Stimulated activated CD8-positive, alpha-beta memory T cell treated with anti-CD3 and anti-CD28 coated beads, Interleukin-2, amount 100 ng/mL, for 1 hour (primary cell): ENCODE measurements at places on chromosomes 3 and 15.

GRCh38 chr3:82128271-82128670 is 366.8 kb upstream of the GBE1 start:
- DNase-seq = no peak

DNA sequence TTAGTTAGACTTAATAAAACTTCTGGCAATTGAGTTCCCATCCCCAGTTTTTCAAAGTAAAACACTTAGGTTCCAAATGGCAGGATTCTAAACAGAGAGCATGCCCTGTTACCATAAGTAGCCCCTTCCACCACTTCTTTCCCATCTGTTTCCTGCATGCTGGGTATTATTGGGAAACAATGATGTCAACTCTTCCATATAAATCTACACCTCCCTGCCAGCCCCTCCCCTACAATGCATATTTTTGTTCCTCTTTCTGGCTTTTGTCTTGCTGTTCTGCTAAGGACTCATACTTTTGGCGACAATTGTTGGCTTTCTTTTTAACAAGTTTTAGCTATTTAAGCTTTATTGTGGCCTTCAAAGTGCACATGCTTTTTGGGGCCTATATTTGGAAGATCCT is 11.1 kb downstream of the ARHGAP31 start:
- no peak for DNase-seq

DNA sequence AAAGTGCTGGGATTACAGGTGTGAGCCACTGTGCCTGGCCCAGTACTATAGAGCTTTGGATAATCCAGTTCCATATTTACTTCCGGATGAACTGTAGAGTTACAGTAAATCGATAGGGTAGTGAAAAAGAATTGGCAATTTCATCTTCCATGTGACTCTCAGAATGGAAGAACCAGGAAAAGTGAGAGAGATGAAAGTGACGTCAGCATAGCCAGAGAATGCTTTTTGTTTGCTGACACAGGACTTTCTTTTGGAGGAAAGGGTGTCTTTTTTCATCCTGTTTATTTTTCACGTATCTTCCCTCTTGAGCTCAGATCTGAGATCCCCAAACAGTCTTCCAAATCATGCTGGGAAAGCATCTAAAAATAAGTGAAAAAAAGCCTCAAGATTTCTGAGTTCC is 91.2 kb upstream of the KCNAB1 start:
- no peak for DNase-seq

DNA sequence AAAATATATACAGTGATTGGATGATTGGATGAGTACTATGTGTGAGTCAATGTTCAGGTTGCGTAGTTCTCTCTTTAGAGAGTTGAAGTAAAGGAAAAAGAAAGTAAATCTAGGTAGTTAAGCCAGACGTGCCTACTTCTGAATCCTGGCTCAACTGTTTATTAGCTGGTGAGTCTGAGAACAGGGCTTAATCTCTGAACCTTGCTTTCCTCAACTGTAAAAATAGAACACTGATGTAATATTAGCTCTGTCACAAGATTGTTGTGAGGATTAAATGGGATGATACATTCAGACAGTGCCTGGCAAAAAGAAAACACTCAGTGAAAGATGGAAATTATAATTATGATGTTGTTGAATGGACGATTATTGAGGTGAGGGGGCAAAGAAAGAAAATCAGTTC is 413.4 kb downstream of the MAGI1 start:
- DNase-seq = no peak

GRCh38 chr15:91472316-91472756 is 372.3 kb downstream of the SV2B start:
- DNase-seq = no peak
